ENCODE measurements at places on chromosomes 2 and 18.

DNA sequence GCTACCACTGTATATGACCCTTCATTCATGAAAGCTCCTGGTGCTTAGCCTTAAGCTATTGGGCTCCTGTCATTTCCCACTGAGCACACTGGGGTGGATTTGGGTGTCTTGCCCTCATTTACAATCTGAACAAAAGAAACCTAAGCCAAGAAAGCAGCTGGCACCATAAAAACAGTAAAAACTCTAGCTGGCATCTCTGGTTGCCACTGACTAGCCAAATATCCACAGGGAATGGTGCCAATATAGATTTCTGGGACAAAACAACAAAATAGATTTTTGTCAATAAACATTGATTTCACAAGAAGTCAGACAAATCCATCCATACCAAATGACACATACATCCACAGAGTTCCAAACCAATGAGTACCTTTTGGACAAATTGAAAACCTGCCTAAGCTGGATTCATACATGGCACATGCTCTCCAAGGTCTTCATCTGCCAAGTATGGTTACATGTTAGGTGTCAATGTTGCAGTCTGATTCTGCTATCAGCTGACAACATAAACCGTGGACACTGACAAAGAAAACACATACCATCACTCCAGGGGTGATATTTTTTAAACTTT is 1081.5 kb upstream of the ZEB2 start:
- no peak for DNase-seq

DNA sequence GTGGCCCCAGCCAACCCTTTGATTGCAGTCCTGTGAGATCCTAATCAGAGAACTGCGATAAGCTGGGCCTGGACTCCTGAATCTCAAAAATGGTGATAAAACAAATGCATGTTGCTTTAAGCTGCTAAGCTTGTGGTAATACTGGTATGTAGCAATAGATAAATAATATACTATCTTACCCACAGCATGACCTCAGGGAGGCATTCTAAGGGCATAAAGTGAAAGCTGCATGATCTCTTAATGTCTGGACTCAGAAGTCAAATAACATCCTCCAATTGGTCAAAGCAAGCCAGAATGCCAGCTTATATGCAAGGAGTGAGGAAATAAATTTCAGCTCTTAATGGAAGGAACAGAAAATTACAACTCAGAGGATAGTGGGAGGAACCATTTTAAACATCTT is 246.1 kb downstream of the FSIP2 start:
- no peak for DNase-seq

GRCh38 chr2:168085801-168086361 is 161.5 kb downstream of the STK39 start:
- no peak for DNase-seq

GRCh38 chr2:195548198-195548940 is 108.7 kb upstream of the SLC39A10 start:
- DNase-seq: no peak

- peak; percentile 45 for DNase-seq
Observed at GRCh38 chr2:109098251-109098920, 30.6 kb upstream of the SH3RF3 start.

DNA sequence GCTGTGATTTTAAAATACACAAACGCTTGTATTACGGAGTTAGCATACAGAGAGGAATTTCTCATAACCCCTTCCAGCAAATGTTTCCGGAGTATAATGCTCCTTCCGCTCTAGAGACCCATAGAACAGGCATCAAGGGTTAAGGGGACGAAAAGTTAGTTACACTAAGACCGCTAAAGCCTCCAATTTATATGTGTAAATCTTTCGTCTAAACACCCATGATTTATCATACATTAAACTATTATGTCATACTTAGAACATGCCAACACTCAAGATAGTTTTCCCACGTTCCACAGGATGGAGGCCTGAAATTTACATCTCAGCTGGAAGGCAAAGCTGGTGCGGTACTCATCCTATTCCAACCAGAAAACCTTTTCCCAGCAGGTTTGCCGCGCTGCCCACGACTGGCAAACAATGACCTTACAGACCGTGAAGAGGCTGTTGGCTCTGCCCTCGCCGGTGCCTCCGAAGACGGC is 650 bp downstream of the ORMDL1 start:
- peak; percentile 20 for DNase-seq

GRCh38 chr2:269356-270030 is 4.7 kb downstream of the ACP1 start:
- DNase-seq: no peak
